ENCODE measurements at places on chromosomes 6 and 20.

DNA sequence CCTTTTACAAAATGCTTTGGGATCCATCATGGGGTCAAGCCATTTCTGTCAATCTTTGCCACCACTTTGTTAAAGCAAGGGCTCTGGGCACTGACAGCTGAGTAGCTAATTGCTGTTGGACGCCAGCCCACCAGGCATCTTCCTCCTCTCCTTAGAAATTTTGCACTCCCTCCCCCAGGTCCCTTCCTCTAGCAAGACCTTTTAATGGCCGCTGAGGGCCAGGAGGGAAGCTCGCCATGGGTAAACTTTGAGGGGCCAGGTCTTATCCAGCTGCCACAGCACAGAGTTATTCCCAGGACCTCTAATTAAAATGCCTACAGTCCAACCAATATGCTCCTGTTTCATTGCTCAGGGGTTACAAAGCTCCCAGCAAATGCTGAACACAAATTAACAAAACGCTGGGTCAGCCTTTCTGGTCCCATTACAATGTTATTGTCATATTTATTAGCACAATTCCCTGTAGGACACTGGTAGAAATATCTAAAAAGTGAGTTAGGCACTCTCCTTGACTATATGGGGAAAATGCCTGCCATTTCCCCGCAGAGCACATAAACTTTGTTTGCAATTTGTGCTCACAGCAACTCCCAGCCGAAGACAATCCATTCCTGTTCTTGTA is 16.8 kb downstream of the SCML4 start:
- DNase-seq = no peak

GRCh38 chr20:25465243-25466135 is 58.0 kb downstream of the GINS1 start:
- no peak for DNase-seq

GRCh38 chr20:19785173-19785982 is 27.3 kb downstream of the RIN2 start:
- DNase-seq = no peak

DNA sequence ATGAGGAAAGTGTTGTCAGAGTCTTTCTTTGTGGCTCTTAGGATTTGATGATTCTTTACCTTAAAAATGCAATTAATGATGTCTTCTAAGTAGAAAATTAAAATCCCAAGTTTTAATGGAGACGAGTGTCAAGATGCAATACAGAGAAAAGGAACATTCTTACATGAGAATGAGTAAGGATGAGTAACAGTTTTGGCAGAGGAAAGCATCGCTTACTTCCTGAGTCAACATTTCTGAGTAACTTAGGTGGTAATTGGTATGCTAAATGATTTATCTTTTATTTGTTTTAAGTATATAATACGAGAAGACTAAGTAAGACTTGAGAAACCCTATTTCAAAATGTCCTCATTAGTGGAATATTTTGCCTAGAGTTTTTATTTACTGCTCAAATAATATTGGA is 101.3 kb downstream of the RTN4IP1 start:
- no peak for DNase-seq

- DNase-seq = no peak
Measured at GRCh38 chr20:24789877-24790276, 159.2 kb upstream of the CST7 start.

GRCh38 chr6:17688481-17688880 is 18.2 kb downstream of the NUP153 start:
- DNase-seq = no peak

- no peak for DNase-seq
Measured at GRCh38 chr6:1599469-1599868, 10.2 kb upstream of the FOXC1 start.

GRCh38 chr6:123625696-123626095 is 11.1 kb downstream of the TRDN start:
- DNase-seq = no peak

DNA sequence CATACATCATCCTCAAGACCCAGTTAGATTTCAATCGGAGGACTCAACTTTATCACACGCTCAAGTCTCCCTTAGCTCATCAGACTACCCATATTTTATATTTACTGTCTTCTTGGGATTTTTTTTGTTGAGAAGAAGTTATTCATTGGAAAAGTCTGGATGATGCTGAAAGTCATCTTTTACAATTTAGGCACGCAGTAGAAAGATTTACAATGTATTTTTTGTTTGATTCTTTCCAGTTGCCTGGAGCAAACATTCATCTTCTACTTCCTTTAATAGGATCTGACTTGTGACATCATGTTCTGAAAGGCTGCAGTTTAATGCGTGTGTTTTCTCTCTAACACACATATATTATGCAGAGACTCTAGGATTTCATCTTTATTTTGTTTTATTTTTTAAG is 235.7 kb downstream of the DOK5 start:
- DNase-seq = no peak

DNA sequence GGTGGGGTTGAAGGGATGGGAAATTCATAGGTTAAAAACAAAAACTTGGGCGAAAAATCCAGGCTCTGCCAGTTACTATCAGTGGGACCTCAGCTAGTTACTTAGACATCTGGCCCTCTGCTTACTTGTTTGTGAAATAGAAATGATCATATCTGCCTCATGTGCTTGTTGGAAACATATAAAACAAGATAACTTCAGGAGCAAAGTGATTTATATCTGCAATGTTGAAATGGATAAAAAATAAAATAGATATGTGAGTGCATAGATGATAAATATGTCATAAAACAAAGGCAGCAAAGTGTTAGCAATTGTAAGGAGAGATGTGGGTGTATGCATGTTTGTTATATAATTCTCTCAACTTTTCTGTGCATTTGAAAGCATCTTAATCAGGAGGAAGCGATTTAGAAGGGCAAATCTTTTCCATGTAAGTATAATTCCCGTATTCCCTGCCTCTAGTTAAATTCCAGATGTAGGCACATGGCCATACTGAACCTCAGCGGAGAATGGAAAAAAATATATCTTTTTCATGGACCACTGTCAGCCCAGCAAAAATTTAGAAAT is 579.0 kb upstream of the FLRT3 start:
- DNase-seq = no peak

DNA sequence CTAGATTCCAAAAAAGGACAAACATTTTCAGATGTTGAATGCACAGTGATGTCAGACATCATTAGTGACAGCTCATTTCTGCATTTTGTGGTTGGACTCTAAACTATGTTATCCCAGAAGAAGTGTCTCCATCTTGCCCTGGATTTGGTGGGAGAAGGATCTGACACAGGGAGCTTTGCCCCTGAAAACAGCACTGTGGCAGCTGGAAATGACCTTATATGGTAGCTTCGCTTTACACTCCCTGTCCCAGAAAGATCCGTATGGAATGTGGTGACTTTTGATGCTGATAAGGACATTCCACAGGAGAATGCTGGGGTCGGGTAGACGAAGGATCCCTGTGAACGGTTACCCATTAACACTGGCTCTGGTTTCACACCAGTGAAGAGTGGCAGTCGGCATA is 87.2 kb upstream of the EDN1 start:
- no peak for DNase-seq

Measured in stimulated activated CD4-positive, alpha-beta T cell treated with anti-CD3 and anti-CD28 coated beads, Interleukin-1b, Interleukin-23, amount 100 ng/mL, for 4 hours (primary cell).